ENCODE measurements at places on chromosomes 5 and 9.

DNA sequence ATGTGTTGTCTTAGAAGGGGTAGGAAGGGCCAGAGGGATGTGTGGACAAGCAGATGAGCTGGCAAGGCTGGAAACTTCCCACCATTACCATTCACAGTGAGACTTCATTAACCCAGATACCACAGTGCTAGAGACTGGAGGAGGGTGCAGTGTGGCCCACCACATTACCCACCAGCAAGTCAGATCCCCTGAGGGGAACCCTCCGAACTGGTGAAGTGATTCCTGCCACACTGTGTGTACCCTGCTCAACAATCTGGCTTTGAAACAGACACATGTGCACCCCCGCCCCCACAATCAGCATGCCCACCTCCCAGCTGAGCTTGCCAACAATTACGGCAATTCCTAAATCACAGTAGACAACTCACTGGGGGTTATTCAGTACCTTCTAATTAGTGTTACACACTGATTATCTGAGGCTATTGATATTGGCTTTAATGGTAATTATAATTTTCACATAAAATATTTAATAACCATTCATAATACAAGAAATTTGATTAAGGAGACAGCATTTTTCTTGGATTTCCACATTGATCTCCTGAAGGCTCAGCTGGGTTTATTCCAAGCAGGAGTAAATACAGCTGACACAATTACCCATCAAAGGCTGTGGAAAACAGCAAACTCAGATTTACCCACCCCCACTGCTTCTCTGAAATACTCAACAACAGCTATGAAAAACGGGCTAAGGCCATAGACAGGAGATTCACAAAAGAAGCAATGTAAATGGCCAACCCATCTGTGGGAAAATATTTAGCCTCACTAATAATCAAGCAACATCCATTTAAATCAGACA is 169.3 kb upstream of the FSTL4 start:
- no peak for DNase-seq

DNA sequence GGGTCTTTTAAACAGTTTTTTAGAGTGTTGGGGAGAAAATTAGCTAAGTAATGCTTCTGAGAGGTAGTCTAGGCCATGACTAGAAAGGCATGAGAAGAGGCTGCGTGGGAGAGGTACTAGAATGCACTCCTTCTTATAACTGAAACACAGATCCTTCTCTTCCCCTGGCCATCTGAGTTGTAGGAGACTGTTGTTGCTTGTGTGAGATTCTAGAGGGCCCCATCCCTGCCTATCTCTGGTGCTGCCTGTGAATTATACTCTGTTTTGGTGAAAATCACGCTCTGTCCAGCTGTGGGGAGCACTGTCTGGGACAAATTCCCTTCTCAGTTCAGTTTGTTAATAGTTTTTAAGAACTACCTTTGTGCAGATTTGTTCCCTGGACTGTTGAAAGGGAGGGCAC is 37.5 kb downstream of the MAP1B start:
- no peak for DNase-seq

DNA sequence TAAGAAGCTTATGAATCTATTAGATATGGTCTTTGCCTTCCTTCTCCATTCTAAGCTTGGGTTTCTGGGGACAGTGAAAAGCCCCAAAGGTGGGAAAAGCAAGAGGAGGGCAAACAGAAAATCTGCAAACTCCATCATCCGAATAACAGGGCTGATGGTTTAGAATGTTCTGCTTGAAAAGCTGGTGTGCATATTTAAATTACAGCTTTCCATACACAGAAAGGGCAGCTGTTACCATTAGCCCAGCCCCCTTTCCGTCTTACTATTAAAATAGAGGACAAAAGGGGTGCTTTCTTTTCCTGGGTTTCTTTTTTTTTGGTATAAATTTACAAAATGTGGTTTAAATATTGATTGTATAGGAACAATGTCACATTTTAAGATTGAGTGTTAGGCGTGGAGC is 22.0 kb downstream of the INSYN2B start:
- DNase-seq = no peak

- peak; percentile 97 for DNase-seq
Measured at GRCh38 chr5:148910686-148911361, 84.4 kb downstream of the ADRB2 start.

DNA sequence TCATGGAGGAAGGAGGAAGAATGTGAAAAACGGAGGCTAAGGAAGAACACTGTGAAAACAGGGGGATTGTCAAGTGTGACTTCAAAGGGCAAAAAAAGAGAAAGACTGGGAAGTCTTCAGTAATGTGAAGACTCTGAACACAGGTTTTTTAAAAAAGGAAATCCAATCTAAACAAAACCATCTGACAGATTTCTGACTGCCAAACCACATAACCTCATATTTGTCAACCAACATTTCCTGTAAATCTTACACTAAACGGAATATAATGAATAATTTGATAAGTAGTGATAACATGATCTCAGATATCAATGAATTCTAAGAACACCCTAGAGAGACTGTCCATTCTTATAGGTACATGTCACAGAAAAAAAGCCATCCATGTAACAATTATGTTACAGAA is 124.7 kb downstream of the FBN2 start:
- no peak for DNase-seq
